ENCODE measurements at places on chromosomes 16 and 17.

- no peaks in the 10 kb centered on the region for H3K36me3 ChIP-seq
- no peak for DNase-seq
- H3K27ac ChIP-seq, result no peak overlapping the region
- no peak overlapping the region for H3K4me3 ChIP-seq
- H3K4me1 ChIP-seq, result no peaks in the 10 kb centered on the region
- H3K27me3 ChIP-seq, result no peaks in the 10 kb centered on the region
These were observed 118.1 kb downstream of the FTO start for GRCh38 chr16:53821957-53822625.

DNA sequence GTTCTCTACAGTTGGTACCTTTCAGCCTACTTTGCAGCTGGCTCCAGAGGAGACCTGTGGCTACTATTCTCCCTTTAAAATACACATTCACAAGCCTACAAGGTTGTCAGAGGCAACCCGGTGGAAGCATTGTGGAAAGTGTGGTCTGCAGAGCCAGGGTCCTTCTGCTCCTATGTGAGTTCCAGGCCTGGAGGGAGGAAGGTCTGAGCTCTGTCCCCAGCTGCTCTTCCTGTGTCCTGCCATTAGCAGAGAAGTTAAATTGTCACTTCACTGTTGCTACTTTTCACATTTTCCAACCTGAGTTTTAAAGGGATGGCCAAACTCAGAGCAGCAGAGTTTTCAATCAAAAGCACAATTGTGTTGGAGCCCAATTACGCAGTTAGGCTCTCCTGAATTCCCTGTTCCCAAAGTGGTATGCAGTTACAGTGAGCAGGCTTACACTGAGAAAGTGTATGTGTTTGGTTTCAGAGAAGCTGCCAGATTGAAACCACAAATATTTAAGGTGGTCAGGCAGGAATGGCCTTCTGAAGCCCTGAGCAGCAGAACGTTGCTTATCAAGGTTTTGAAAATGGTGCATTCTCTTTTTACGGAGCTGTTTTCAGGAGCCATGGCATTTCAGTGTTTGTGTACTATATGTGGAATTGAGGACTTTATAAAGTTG, 25.0 kb downstream of the MAP3K3 start:
- no peak overlapping the region for H3K27ac ChIP-seq
- no peak overlapping the region for H3K4me3 ChIP-seq
- H3K27me3 ChIP-seq, result no peaks in the 10 kb centered on the region
- DNase-seq, result no peak
- H3K4me1 ChIP-seq, result no peaks in the 10 kb centered on the region

DNA sequence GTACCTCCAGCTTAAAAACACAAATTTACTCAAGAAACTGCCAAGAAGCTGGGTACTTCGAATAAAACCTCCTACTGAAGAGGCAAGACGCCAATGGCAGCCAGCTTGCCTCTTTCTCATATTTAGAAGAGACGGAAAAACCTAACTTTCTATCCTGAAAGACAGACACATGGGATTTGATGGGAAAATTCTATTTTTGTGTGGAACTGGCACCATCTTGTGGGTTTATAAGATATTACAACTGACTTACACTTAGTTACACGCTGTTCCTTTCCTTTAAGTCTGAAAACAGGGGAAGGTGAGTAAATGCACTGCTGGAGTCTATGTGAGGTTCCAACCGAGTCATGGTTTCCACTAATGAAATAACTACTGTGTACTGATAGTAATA, 10.3 kb downstream of the ZNF18 start:
- no peaks in the 10 kb centered on the region for H3K4me1 ChIP-seq
- H3K27me3 ChIP-seq, result no peaks in the 10 kb centered on the region
- H3K27ac ChIP-seq, result no peak overlapping the region
- DNase-seq, result no peak
- no peak overlapping the region for H3K4me3 ChIP-seq

GRCh38 chr16:55077266-55077665, 146.6 kb downstream of the IRX5 start:
- H3K4me1 ChIP-seq, result no peaks in the 10 kb centered on the region
- H3K36me3 ChIP-seq, result no peaks in the 10 kb centered on the region
- no peaks in the 10 kb centered on the region for H3K27me3 ChIP-seq
- H3K4me3 ChIP-seq, result no peak overlapping the region
- DNase-seq, result no peak
